ENCODE measurements at places on chromosomes 4 and X.

DNA sequence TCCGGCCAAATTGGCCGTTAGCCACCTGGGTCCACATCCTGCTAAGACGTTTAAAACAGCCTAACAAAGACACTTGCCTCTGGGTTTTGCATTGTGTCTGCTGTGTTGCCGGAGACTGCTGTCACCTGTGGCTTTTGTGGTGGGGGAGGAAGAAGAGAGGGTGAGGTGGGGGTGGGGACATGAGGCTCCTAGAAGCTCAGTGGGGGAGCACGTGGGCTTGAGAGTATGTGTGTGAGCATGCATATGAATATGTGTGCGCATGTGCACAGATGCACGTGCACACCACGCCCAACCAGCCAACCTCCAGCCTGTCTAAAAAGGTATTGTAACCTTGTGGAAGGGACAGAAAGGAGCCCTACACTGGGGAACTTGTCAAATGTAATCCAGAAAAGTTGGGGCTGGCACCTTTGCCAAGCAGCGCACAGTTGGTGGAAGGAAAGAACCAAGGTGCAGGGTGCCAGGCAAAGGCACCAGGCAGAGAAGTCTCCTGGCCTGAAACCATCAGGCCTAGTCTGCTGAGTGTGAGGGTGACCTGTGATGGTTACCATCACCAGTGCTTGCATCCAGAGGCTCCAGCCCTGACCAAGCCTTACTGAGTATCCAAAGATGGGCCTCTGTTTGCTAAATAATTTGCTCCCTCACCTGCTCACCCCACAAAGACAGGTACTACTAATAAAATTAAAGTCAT is 10.1 kb upstream of the SASH3 start:
- no peak for DNase-seq

DNA sequence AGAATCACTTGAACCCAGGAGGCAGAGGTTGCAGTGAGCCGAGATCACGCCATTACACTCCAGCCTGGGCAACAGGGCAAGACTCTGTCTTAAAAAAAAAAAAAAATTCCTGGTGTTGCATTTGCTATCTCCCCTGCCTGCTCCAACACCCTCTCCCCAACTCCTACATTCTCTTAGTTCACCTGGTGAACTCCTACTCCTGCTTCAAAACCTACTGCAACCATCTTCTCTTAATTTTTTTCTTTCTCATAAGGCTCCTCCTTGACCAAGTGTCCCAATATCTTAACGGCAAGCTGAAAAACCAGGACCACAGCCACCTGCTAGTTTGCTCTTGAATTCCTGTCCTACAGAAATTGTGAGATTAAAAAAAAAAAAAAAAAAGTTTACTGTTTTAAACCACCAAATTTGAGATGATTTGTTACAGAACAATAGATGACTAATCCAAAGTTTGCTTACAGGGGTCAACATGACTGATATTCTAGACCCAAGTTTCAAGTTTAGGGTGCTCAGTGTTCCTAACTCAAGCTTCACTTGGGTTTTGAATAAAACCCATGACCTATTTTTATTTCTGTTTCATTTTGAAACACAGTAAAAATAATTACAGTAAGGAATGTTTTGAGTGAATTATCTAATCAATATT is 13.1 kb upstream of the ANXA5 start:
- no peak for DNase-seq

DNA sequence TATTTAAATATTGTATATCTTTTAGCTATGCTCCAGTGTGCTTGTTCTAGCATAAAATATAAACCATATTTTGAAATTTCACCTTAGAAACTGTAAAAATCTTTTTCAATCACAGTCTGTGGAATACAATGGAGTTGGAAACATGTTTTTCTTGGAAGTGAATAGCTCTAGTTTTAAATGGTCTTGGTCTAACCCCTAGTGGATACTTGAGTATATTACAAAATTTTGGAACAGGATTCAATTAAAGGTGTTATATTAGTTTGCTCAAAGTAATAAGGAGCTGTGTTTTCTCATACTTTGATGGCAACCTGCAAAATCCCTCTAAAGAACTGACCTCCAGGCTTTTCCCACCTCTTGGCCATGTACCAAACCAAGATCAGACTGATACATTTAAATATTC is 48.2 kb downstream of the STK26 start:
- DNase-seq, result no peak

DNA sequence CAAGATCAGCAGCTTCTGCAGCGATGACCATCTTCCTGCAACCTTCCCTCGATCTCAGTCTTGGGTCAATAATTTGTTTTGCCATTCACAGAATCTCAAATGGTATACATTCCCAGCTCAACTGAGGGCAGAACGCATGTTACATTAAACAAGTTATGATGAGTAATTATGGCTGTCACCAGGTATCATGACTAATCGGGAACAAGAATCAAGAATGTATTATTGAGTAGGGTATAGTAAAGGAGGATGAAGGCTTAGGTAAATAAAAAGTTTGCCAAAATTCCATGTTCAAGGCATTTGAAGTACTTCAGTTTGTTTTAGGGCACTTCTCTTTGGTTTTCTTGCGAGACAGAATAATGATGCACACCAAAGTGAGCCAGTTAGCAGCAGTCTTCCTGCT is 194.1 kb downstream of the SH2D1A start:
- no peak for DNase-seq

DNA sequence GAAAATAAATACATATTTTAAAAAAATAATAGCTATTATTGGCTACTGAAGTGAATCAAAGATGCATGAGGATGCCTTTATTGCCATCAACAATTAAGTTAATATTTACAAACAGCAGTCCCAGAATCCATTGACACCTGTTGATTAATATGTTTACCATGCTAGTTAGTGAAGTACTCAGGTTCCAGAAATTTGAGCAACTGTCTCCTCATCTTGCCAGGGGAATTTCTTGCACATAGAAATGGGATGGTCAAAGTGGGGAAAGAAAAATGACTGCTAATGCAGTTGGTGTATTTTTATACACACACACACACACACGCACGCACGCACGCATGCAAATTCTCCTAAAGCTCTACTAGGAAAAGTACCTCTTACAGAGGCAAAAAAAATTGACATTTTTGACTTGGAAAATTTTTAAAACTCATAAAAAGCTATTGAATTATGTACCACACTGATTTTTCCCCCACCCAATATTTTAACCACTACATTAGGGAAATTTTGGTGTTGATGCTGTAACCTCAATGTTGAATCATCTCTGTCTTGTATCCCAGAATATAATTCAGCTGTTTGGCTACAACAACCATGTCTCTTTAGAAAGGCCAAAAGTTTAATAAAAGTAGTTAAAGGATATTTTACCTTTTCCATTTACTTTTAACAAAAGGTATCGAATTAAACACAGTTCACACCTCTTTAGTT is 105.3 kb upstream of the TMEM150C start:
- DNase-seq, result no peak

- DNase-seq, result peak; percentile 73
These were observed 119.9 kb downstream of the RASGEF1B start for GRCh38 chr4:81351654-81352445.

DNA sequence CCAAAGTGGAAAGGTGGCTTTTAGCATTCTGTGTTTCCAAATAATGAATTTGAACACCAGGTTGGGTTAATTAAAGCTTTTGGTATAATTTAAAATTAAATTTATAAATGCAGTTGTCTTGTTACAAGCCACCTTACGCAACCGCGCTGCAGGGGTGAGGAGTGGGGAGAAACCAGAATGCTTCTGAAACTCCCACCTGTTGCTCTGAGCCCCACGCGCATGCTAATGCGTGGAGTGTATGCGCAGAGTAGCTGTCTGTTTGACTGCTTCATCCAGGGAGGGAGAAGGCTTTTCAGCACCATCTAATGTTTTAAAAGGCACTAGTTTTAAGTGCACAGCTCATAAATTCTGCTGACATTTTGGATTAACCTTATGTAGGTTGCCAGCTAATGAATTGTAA is 12.5 kb downstream of the OGT start:
- DNase-seq, result no peak

DNA sequence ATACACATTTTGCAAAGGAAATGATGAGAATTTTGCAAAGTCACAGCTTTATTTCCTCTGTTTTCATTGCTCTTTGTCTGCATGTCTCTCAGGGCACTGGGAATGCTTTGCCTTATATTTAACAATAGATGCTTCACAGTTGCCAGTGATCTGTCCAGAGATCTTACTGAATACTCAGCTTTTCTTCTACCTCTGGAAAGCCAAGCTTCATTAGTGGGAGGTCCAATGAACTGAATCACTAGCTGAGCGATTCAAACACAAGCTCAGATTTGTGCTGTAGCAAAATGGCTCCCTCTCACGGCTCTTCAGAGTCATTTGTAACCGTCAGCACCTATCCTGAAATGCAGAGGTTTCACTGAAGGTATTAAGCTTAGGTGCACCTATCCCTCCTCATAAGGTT is 138.9 kb downstream of the DCLK2 start:
- no peak for DNase-seq

DNA sequence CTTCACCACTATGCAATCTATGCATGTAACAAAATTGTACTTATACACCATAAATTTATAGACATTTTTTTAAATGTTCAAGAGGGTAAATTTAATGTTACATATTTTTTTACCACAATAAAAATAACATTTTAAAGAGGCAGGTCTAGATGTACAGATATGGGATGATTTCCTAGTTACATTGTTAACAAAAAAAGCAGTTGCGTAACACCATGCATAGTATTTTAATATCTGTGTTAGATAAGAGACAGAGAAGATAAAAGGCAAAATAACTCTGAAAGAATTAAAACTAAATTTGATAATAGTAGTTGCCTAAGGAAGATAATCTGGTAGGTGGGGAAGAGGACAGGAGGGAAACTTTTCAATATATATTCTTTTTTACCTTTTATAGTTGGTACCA is 9.1 kb upstream of the ATRX start:
- no peak for DNase-seq

DNA sequence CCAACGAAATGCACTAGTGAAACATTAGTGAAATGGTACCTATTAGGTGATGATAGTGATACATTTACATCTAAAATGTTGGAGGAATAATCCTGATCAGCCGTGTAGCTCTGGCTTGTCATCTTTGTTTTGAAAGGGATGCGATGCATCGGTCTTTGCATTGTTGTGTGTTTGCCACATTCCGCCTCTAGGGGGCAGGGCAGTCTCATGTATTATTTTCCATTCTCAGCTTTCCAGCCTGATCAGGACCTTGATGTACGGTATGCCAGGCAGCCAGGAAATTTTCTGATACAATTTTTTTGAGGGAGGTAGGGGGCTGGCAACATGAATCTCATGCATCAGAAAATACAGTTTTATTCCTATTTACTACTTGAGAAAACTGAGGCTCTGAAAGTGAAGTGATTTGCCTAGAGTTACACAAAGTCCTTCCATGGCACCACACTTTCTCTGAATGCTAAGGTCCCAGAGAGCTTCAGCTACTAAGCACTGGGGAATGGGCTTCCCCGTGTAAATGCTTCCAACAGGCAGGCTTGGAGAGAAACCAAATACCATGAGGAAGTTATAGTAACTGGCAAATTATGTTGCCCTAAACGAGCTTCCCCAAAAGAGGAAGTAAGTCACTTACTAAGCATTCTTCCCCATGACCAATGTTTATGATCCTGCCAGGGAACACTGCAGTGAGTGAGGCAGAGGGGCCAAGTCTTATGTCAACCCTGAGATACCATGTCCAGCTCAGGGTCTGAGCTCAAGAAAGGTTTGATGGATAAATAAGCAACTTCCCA is 31.8 kb upstream of the IQSEC2 start:
- DNase-seq, result no peak

DNA sequence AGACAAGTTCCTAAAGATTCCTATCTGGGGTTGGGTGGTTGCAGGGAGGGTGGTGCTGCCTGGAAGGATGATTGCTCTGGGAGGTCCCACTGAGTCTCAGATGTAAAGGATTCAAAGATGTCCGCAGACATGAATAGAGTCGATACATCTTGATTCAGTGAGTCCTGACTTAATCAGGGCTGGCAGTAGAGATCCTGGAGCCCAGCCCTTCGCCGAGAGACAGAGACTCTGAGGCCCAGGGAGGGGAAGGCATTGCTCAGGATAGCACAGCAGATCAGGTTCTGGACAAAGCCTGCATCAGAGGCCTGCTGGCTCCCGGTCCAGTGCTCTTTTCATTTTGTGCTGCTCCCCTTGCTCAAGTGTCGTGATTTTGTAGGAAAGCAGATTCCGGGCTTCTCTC is 21.7 kb downstream of the PJA1 start:
- no peak for DNase-seq

GRCh38 chr4:91935217-91935616 is 368.5 kb upstream of the GRID2 start:
- no peak for DNase-seq

Data from iPS DF 6.9 (cell line).